ENCODE measurements at places on chromosomes 3 and 15.

DNA sequence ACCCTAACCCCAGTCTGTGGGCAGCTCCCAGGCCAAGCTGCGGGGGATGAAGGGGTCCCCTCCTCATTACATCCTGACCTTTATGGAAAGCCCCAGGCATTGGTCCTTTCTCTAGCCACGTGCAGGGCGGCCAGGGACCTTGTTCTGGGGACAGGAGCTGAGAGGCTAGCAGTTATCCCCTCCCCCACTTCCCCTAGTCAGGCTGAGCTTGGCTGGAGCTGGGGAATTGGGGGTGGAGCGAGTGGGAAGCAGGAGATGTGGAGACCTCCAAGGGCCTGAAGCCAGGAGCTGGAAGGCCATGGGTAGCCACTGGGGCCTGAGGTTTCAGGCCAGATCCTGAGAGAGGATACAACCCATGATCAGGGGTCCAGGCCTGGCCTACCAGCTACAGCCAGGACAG lies 45.8 kb downstream of the DNAH1 start:
- H3K27ac ChIP-seq, result no peak overlapping the region
- H3K27me3 ChIP-seq, result no peaks in the 10 kb centered on the region
- no peaks in the 10 kb centered on the region for H3K4me1 ChIP-seq
- no peak for DNase-seq
- peaks cover 58% of the 10 kb centered on the region for H3K36me3 ChIP-seq

DNA sequence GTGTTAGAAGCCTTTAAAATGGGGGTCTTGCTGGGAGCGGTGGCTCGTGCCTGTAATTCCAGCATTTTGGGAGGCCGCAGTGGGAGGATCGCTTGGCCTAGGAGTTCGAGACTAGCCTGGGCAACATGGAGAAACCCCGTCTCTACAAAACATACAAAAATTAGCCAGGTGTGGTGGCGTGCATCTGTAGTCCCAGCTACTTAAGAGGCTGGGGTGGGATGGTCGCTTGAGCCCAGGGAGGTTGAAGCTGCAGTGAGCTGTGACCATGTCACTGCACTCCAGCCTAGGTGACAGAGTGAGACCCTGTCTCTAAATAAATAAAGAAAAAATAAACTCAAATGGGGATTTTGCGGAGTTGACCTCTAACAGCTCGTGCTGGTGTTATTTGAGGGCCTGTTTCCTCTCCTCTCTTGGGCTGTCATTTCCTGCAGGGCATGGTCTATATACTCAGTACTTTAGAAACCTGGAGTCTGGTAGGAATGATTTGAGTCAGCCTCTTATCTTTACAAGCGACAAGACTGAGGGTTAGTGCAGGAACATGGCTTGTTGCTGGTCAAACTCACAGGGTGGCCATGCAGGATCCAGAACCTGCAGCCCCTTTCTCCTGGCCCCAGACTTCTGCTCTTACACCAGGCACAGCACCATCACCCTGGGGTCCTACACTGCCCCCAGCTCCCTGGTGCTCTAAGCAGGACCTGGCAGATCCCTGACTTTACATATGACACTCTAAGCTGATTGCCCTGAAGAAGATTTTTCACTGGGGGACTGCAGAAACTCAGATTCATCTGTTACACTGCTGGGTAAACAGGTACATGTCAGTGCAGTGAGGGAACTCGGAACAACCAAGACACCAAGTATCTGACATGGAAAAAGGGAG lies 15.1 kb downstream of the EHD4 start:
- no peak overlapping the region for H3K27ac ChIP-seq
- H3K4me3 ChIP-seq, result no peak overlapping the region
- H3K4me1 ChIP-seq, result peaks cover 8% of the 10 kb centered on the region
- H3K27me3 ChIP-seq, result no peaks in the 10 kb centered on the region
- no peak for DNase-seq

GRCh38 chr3:6528951-6529350 lies 332.0 kb upstream of the GRM7 start:
- no peak overlapping the region for H3K4me3 ChIP-seq
- H3K4me1 ChIP-seq, result no peaks in the 10 kb centered on the region
- no peak overlapping the region for H3K27ac ChIP-seq
- no peak for DNase-seq
- H3K36me3 ChIP-seq, result no peaks in the 10 kb centered on the region
- no peaks in the 10 kb centered on the region for H3K27me3 ChIP-seq

GRCh38 chr3:43043071-43043766 lies 62.7 kb downstream of the POMGNT2 start:
- no peak overlapping the region for H3K27ac ChIP-seq
- DNase-seq, result no peak
- peaks cover 4% of the 10 kb centered on the region for H3K27me3 ChIP-seq

DNA sequence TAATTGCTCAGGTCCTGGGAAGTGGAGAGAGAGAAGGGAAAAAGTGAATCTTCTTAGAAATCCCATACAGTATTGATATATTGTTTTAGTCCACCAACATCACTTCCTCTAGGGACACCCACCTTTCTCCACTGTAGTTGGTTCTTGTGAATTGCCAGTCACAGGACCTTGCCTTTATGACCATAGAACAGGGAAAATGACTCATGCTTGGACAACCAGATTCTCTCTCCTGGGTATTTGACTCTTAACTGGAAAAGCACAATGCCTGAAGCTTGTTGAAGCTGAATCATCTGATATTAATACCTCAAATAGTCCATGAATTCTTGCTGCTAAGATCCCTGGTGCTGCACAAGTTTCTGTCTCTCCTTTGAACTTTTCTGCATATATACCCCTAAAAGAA lies 32.5 kb upstream of the DCLK3 start:
- no peaks in the 10 kb centered on the region for H3K36me3 ChIP-seq
- H3K27ac ChIP-seq, result no peak overlapping the region
- peaks cover 15% of the 10 kb centered on the region for H3K27me3 ChIP-seq
- no peak for DNase-seq
- H3K4me3 ChIP-seq, result no peak overlapping the region
- H3K4me1 ChIP-seq, result no peaks in the 10 kb centered on the region

DNA sequence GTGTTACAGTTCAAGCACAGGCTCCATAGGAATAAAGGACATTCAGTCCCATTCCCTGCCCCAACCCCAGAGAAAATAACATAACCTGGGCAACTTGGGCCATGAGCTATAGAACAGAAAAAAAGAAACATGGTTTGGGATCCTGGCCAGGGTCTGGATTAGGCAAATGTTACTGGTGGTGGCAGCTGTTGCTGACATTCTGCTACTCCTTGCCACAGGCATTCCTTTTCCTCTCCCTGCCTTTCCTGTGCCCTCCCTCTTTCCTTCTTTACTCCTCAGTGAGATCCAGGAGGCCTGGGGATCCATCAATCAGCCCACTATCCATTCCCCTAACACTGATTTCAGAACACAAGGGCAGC lies 129.1 kb downstream of the NTRK3 start:
- peaks cover 2% of the 10 kb centered on the region for H3K27me3 ChIP-seq
- H3K4me3 ChIP-seq, result no peak overlapping the region
- no peaks in the 10 kb centered on the region for H3K36me3 ChIP-seq
- H3K4me1 ChIP-seq, result no peaks in the 10 kb centered on the region

DNA sequence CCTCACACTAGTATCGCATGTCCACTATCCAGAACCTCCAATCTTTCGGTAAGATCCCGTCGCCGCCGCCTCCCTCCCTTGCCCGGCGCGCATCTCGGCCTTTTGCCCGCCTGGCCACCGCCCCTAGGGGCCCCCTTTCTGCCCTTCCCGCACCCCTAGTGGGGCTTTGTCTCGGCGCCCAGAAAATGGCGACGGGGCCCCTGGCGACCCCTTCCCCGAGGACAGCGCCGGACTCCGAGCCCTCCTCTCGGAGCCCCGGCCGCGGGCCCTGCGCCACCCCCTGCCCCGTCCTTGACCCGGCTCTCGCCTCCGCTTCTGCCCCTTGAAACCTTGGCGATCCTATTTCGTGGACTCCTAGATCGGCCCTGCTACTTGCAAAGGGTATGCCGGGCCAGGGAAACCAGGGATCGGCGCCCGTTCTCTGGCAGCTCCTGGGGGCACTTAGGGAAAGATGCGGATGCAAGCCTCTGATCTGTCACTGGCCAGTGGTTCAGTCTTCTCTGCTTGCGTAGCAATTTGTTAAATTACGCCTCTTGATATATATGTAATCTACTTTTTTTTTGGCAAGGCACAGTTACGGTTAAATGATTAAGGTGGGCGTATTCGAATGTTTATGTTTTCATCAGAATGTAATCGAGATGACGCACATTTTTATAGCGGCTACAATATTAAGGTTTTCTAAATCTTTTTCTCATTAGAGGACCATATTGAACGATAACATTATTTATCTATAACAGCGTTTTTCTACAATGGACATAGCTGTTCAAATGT lies 603 bp downstream of the EIF1B start:
- no peaks in the 10 kb centered on the region for H3K27me3 ChIP-seq
- peak overlapping the region; percentile 99 for H3K4me3 ChIP-seq
- peak; percentile 62 for DNase-seq
- peaks cover 35% of the 10 kb centered on the region for H3K4me1 ChIP-seq

- H3K4me1 ChIP-seq, result peaks cover 5% of the 10 kb centered on the region
- peaks cover 1% of the 10 kb centered on the region for H3K36me3 ChIP-seq
- H3K4me3 ChIP-seq, result peak within 1 kb of the TSS; percentile 87
- H3K27ac ChIP-seq, result peak within 1 kb of the TSS; percentile 76
Measured at GRCh38 chr3:142723968-142724681, at the start of gene TRPC1. Gene TRPC1 (plus strand): TSS chr3:142724034. CDS start chr3:142724560, 526 bp downstream.

DNA sequence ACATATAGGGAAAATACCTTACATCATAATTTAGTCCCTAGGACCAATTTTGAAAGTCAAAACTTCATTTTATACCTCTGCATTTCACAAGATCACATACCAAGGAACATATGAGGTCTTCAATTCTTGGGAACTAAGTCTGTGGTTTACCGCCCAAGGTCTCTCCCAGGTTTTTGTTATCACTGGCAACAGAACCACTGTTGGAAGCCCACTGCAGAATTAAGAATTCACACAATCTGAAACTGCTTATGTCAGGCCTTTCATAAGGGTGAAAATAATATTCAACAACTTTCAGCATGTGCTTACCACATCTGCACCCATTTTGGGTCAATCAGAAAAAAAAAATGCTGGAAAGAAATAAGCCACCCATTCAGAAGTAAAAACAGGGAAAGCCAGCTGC lies 107.2 kb upstream of the MME start:
- no peaks in the 10 kb centered on the region for H3K4me1 ChIP-seq
- no peaks in the 10 kb centered on the region for H3K27me3 ChIP-seq
- no peak overlapping the region for H3K4me3 ChIP-seq
- DNase-seq, result no peak
- no peaks in the 10 kb centered on the region for H3K36me3 ChIP-seq

DNA sequence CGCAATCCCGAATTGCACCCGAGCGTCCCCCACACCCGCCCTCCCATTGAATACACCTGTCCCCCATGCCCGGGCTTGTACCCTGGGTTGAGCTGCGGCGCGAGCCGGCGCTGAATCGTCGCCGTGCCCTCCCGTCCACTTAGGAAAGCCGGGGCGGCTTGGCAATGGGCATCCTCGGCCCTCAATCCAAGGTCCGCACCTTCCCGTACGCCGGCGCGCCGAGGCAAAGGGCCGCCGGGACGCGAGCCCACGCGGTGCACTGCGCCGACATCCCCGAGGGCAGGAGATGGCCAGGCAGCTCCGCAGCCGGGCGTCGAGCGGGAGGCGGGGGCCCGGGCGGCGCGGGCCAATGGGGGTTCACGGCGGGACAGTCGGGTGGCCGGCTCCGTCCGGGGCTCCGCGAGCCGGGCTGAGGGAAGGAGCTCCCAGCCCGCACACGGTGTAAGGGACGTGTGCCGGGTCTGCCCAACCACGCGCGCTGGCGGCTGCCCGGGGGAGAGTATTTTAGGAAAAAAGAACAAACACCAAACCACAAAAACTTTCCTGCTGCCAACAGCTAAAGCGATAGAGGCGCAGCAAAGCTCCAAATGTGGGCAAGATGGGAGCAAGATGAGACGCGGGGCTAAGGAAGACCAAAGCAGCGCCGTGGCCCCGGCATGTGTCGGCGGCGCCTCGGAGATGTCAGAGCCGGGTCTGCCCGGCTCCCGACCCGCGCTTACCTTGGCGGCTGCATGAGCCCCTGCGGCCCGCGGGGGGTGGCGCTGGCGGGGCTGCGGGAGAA lies 621 bp downstream of the RGMA start:
- peaks cover 21% of the 10 kb centered on the region for H3K4me1 ChIP-seq
- H3K4me3 ChIP-seq, result peak overlapping the region; percentile 73
- peaks cover 62% of the 10 kb centered on the region for H3K27me3 ChIP-seq
- H3K36me3 ChIP-seq, result no peaks in the 10 kb centered on the region
- no peak overlapping the region for H3K27ac ChIP-seq
- DNase-seq, result no peak

- H3K36me3 ChIP-seq, result no peaks in the 10 kb centered on the region
- no peaks in the 10 kb centered on the region for H3K4me1 ChIP-seq
- no peak overlapping the region for H3K27ac ChIP-seq
- H3K4me3 ChIP-seq, result no peak overlapping the region
- DNase-seq, result no peak
- no peaks in the 10 kb centered on the region for H3K27me3 ChIP-seq
Measured at GRCh38 chr3:142796823-142797222, 73.0 kb downstream of the TRPC1 start.

- H3K27me3 ChIP-seq, result peaks cover 20% of the 10 kb centered on the region
- no peaks in the 10 kb centered on the region for H3K4me1 ChIP-seq
- DNase-seq, result no peak
- no peak overlapping the region for H3K27ac ChIP-seq
Measured at GRCh38 chr15:101464999-101465669, 24.4 kb downstream of the PCSK6 start.

- peaks cover 5% of the 10 kb centered on the region for H3K27me3 ChIP-seq
- H3K4me1 ChIP-seq, result no peaks in the 10 kb centered on the region
- H3K27ac ChIP-seq, result no peak overlapping the region
- DNase-seq, result no peak
Measured at GRCh38 chr15:37143351-37143750, 43.0 kb upstream of the MEIS2 start.

- no peaks in the 10 kb centered on the region for H3K4me1 ChIP-seq
- DNase-seq, result no peak
- no peaks in the 10 kb centered on the region for H3K36me3 ChIP-seq
Measured at GRCh38 chr3:147431751-147432150, 22.6 kb downstream of the ZIC1 start.

DNA sequence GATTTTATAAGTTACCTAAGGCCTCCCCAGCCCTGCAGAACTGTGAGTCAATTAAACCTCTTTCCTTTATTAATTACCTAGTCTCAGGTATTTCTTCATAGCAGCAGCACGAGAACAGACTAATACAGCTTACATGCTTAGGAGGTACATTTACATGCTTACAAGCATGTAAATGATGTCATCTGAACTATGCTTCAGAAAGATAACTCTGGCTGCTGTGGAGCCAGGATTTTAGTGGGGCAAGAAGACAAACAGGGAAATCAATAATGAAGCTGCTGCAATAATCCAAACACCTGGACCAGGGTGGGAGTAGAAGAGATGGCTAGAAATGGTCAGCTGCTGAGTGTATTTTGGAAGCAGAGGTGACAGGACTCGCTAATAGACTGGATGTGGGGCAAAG lies 9.6 kb downstream of the NDUFAF1 start:
- no peak overlapping the region for H3K4me3 ChIP-seq
- H3K36me3 ChIP-seq, result peaks cover 53% of the 10 kb centered on the region
- no peak for DNase-seq
- H3K27me3 ChIP-seq, result no peaks in the 10 kb centered on the region

GRCh38 chr3:187737368-187738070 lies 7.7 kb downstream of the BCL6 start:
- peaks cover 56% of the 10 kb centered on the region for H3K4me1 ChIP-seq
- peak overlapping the region; percentile 98 for H3K4me3 ChIP-seq
- peaks cover 29% of the 10 kb centered on the region for H3K36me3 ChIP-seq
- DNase-seq, result peak; percentile 53

GRCh38 chr3:178284181-178284580 lies 252.1 kb upstream of the KCNMB2 start:
- no peak for DNase-seq
- H3K36me3 ChIP-seq, result no peaks in the 10 kb centered on the region
- H3K27ac ChIP-seq, result no peak overlapping the region
- peaks cover 2% of the 10 kb centered on the region for H3K27me3 ChIP-seq
- no peaks in the 10 kb centered on the region for H3K4me1 ChIP-seq
